ENCODE measurements at places on chromosomes 1 and 21.

GRCh38 chr1:107777664-107778047 lies 187.3 kb downstream of the VAV3 start:
- DNase-seq: no peak

DNA sequence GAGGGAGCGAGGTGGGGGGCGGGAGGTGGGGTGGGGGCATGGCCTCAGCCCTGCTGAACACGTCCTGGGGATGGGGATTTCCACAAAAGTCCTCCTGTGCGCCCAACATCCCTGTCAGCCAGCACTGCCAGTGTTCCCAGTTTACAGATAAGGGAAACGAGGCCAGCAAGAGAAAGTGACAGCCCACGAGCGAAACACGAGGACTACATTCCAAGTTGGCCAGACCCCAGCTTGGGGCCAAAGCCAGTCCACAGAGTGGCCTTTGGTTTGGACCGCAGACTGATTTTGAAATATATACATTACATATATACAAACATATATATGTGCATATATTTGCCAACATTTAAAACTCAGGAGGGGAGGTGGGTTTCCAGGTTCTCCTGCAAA lies 5.0 kb downstream of the FBXO2 start:
- DNase-seq: no peak

- no peak for DNase-seq
Measured at GRCh38 chr1:26029864-26030481, 8.4 kb downstream of the EXTL1 start.

DNA sequence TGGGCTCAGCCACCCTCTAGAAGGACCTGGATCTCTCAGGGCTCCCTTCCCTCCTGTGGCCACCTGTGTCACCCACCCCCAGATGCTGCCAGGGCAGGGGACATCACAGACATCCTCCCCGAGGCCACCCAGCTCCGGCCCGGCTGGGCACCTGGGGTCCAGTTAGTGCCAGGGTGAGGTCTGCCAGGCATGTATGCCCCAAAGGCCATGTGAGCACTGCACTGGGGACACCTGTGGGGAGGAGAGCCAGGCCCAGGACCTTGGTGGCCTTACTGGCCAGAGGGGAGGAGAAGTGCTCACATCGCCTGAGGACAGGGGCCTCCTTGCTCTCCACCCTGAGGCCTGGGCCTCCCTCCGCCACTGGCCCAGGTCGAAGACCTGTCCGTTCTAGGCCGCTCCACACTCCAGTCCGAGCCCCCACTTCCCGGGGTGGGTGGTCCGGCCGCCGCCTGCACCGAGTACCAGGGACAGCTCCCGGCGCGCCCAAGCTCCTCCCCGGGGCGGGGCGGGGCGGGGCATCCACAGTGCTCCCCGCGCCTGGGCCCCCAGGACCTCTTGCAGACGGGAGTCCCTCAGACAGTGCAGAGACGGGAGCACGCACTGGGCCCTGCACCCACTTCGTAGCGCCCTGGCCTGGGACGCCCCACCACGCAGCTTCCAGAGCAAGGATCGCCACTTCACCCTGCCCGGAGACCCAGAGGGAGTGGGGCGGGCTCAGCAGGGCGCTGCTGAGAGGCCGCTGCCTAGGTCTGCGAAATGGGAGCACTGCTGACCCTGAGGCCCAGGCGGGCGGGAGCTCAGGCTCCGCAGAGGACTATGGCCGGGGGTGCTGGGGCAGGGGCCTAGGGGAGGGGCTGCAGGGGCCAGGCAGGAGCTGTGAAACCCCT lies 34.3 kb upstream of the CCDC27 start:
- DNase-seq: no peak

- DNase-seq: no peak
Measured at GRCh38 chr1:161198194-161198896, 509 bp downstream of the ADAMTS4 start.

- DNase-seq: no peak
Measured at GRCh38 chr1:196152975-196153374, 455.3 kb downstream of the KCNT2 start.

DNA sequence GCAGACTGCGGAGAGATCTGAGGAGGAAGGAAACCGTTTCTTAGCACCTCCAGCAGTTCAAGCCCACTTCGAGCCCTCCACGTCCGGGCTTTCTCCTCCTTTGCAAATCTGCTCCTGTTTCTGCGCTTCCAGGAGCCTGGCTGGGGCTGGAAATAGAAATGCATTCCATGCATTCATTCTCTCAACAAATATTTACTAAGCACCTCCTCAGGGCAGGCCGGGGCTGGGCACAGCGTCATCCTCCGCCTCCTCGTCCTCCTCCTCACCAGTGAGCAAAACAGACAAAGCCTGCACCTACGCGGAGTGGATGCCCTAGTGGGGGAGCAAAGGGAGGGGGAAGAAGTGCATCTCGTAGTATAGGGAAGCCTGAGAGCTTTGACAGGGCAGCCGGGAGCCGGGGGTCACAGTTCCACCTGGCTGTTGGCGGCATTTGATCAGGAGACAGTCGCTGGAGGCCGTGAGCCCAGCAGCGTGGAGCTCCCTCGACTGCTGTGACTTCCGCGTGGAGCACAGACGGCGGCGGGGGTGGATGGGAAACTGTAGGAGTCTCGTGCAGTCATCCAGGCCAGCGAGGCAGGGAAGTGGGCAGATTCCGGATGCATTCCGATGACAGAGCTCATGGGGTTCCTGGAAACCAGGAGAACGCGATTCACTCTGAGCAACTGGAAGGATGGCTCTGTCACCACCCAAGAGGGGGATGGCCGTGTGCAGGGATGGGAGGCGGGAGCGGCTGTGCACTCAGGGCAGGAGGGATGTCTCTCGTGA lies 93.5 kb downstream of the SIK1 start:
- DNase-seq: no peak

DNA sequence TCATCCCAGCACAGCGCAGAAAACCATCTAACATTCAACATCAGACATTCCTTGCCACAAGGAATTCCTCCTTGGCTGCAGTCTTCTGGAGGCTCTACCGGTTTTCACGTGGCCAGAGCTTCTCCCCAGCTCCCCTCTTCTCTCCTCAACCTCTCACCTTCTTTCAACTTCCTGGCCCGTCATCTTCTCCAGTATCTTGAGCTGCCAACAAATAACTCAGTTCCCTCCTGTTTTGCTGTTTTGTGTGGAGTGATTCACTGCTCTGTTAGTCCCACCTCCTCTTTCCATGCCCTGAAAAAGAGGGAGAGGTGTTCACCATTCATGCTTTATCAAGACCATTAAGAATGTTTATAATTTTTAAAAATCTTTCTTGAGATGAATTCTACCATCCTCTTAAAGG lies 32.6 kb downstream of the PIGM start:
- DNase-seq: no peak

DNA sequence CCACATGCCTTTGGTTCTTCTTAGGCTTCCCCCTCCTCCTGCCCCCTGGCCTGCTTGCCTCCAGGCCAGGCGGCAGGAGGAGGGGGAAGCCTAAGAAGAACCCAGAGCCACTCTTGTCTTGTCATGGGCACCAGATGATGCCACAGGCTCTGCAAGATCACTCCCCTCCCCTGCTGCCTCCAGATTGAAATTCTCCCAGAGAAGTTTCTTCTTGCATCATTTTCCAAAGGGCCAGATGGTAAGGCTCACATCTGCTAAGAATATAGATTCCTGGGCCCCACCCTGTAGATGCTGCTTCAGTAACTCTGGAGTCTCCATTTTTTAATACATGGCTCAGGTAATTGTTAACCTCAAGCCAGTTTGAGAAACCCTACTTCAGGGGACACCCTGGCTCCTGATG lies 60.8 kb downstream of the FAM163A start:
- no peak for DNase-seq

DNA sequence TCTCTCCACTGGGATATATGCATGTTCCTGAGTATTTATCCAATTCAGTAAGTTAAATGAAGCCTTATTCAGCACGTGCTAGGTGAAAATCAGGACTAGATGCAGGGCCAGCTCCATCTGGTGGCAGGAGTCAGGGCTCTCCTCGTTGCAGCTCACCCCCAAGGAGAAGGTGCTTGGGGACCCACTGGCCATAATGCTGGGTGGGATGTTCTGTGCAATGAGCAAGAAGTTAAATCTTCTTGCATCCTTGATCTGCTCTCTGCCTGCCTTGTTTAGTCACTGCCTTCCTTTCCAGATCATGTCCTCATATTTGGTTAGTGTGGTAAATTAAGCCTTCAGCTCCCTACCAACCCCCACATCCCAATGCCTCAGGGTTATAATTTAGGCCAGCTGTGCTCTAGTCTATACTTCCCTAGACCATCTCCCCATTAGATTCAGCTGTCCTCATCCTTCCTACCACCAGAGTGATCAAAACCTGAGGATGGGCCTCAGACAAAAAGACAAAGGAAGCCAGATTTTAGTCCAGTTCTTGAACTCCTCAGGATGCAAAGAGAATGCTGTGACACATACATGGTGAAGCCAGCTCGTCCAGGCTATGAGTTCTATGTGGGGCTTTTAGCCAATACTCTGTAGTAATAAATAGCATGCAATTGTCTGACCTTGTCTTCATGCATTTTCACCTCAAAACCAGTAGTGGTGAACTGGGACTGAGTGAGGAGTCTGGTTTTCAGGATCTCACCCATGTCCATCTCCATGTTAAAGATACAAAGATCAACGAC lies 55.9 kb downstream of the SEC16B start:
- no peak for DNase-seq

DNA sequence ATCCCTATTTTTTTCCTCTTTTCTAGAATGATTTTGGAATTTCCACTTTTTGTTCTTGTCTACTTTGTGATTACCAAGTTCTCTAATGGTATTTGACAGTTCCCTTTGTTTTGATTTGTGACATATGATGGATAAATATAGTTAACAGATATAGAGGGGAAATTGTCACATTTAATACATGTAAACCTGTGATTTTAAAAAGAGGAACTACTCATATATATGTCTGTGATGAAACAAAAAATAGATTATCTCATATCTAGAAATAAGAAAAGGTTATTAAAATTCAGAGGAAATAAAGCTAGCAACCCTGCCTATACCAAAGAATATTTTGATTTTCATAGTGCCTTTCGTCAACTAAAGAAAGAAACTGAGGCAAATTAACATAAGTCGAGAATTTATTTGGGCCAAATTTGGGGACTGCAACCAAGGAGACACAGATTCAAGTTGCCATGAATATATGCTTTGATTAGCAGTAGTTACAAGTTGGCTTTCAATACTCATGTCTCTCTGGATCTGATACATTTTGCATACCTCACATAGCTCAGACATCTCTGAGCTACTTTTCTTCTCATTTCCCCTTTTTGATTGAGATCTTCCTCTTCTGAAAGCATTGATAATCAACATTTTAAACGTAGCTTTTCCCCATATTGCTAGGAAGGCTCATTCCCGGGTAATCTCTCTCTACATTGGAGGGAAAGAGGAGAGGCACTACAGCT lies 15.6 kb upstream of the C21orf91 start:
- no peak for DNase-seq

GRCh38 chr1:118123116-118123839 lies 61.8 kb downstream of the SPAG17 start:
- DNase-seq: no peak

DNA sequence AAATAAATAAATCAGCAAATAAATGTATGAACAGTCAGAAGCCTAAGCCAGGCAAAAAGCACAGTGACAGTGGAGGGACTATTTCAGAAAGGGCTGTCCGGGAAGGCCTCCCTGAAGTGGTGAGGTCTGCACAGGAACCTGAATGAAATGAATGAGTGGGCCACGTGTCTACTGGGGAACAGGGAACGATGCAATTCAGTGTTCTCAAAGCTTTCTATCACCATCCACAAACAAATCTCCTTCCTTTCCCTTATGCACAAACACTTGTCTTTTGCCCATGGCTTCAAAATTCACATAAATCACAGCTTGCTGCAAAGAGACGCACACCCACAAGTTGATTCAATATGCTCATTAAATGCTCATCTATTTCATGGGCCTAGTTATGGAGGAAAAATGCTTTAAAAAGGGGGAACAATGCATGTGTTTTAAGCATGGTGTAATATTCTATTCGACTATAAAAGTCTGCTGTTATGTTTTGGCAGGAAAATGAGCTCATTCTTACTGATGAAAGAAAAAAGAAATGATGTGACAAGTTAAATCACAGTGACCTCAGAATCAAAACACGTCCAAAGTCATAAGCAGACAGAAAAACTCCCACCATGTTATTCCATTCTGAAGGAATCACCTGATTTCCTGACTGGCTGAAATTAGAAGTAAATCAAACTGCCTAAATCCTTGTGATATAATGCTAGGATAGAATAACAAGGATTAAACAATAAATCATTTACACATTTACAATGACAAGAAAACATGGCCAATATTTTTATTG lies 21.6 kb downstream of the URB1 start:
- DNase-seq: no peak

DNA sequence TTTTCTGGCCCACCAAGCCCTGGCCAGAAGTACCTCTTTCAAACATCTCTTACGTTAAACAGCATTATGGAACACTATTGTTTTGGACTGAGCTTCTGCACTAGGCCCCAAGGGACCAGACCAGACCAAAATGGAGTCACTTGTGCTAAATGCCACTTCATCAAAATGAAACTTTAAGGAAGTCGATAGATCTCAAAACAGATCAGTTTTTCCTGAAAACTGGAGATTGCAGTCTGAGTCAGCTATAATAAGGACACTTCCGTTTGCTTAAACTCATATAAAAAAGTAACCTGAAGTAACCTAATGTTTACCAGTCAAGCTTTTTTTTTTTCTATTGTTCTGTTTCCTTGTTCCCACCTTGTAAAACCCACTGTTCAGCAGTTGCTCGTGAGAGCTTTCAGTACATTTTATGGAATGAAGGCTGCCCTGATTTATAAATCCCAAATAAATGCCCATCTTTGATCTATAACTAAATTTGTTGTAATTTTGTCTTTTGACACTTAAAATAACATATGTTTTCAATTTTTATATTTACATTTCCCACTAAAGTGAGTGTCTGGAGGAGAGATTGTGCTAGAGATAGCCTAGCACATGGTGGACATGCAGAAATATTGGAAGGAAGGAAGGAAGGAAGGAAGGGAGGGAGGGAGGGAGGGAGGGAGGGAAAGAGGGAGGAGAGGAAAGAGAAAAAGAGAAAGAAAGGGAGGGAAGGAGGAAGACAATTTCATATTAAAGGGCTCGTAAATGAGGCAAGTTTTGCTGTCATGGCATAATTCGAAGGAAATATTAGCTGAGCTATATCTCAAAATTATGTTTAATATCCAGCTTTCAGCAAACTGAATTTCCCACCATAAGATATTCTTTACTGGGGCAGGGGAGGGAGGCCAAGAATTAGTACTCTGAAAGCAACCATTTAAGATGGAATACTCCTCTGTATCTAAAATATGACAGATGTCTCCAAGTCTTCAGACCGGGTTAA lies 77.0 kb upstream of the CXADR start:
- no peak for DNase-seq

- DNase-seq: no peak
Measured at GRCh38 chr21:38990424-38990794, 184.7 kb downstream of the ETS2 start.

DNA sequence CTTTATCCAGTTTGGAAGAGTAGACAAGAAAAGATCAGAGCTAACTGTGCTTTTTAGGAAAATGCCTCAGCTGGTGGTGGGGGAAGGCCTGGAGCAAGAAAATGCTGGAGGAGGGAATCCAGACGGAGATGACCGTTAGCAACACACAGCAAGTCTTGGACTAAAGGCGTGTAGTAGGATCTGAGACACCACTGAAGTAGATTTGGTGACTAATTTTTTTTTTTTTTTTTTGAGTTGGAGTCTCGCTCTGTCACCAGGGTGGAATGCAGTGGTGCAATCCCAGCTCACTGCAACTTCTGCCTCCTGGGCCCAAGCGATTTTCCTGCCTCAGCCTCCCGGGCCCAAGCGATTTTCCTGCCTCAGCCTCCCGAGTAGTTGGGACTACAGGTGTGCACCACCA lies 41.2 kb downstream of the LPAR3 start:
- DNase-seq: no peak

GRCh38 chr1:215825056-215825455 lies 258.0 kb downstream of the KCTD3 start:
- no peak for DNase-seq
